ENCODE measurements at places on chromosomes 12 and 14.

- no peak for DNase-seq
Measured at GRCh38 chr14:88983755-88984154, 159.3 kb downstream of the TTC8 start.

GRCh38 chr14:73463411-73463810 is 5.1 kb upstream of the NUMB start:
- DNase-seq, result peak; percentile 81

- DNase-seq, result no peak
Measured at GRCh38 chr12:66003951-66004350, 126.6 kb downstream of the LLPH start.

GRCh38 chr12:95198914-95199313 is 18.4 kb downstream of the FGD6 start:
- no peak for DNase-seq

GRCh38 chr12:46087916-46088439 is 97.6 kb upstream of the SCAF11 start:
- no peak for DNase-seq

GRCh38 chr12:49195736-49196135 is 6.9 kb upstream of the TUBA1A start:
- DNase-seq, result peak; percentile 53

DNA sequence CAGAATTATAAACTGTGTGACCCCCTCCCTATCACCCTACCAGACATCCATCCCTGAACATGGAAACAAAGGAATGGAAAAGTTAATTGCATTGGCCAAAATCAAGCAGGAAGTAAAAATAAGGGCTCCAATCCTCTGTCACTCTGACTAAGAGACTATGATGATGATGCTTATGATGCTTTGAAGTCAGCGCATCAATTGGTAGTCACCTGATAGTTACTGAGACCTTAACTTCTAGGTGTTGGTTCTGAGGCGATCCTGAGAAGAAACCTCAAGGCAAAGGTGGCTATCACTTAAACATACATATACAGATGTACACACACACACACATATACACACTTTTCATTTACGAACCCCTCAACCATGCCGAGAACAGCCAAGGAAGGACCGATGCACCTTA is 6.6 kb downstream of the ITPR2 start:
- DNase-seq, result no peak

DNA sequence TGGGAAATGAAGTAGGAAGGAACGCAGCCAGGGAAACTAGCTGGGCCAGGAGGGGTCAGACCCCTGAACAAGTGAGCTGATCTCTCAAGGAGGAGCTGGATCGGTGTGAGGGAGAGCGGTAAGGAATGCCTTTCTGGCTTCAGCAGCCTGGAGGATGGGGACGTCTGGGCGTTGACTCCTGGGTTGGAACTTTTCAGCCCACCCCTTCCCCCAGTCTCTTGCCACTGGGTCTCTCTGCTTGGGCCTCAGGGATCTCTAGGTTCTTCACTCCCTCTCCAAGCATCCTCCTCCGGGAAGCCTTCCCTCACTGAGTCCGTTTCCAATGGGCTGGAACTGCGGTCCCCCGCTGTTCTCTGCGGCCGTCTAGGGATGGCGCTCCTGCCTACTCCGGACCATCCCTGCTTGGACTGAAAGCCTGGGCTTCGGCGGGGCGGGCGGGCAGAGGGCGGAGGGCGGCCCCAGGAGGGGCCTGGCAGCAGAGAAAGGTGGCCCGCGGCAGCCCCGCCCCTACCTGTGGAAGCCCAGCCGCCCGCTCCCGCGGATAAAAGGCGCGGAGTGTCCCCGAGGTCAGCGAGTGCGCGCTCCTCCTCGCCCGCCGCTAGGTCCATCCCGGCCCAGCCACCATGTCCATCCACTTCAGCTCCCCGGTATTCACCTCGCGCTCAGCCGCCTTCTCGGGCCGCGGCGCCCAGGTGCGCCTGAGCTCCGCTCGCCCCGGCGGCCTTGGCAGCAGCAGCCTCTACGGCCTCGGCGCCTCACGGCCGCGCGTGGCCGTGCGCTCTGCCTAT is at the start of gene KRT7:
TSS of gene KRT7 (plus strand) at position 570 of the 788 bp plus-strand sequence. CDS start at position 624, 54 bp downstream.
- DNase-seq, result no peak

DNA sequence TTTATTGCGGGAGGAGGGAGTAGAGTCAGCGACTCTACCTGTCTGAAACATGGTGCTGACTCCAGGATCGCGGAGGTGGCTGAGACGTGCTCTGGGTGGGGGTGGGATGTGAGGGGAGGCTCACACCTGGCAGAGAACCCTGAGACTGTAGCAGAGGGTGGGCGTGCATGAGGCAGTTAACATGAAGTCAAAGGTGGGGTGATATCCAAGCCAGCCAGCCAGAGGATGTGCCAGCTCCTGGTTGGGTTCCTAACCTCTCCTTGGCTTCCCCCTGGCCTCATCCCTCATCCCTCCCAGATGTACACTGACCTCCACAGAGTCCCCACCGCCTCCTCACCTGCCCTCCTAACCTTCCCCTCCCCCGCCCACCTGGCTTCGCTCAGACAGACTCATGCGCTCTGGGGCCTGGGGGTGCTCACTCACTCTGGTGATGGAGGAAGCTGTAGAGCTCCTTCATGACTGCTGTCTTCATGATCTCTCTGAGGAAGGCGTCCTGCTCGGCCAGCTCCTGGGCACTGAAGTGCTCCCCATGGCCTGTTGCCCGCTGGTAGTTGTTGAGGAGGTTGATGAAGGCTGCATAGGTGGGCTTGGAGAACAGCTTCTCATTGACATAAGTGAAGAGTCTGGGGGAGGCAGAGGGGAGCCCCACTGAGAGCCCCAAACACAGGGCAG is 9.3 kb downstream of the ENDOU start:
- no peak for DNase-seq

- DNase-seq, result no peak
Measured at GRCh38 chr14:99387880-99388279, 92.8 kb downstream of the SETD3 start.

GRCh38 chr12:70744178-70744577 is 106.9 kb upstream of the PTPRB start:
- DNase-seq, result no peak

DNA sequence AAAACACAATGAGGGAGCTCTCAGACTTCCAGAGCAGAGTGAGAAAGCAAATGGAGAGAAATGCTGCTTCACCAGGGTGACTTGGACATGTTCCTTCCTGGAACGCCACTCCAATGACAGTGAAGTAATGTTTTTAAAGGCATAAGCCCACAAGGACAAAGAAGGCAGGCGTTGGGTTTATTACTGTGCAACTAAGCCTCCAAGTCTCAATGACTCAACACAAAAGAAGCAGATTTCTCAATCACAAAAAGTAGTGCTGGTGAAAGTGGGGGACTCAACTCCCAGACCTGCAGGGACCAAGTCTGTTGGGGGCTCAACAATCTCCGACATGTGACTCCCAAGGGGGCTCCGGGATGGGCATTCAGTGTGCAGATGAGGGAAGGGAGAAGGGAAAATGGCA is 505.2 kb downstream of the BCL11B start:
- no peak for DNase-seq

DNA sequence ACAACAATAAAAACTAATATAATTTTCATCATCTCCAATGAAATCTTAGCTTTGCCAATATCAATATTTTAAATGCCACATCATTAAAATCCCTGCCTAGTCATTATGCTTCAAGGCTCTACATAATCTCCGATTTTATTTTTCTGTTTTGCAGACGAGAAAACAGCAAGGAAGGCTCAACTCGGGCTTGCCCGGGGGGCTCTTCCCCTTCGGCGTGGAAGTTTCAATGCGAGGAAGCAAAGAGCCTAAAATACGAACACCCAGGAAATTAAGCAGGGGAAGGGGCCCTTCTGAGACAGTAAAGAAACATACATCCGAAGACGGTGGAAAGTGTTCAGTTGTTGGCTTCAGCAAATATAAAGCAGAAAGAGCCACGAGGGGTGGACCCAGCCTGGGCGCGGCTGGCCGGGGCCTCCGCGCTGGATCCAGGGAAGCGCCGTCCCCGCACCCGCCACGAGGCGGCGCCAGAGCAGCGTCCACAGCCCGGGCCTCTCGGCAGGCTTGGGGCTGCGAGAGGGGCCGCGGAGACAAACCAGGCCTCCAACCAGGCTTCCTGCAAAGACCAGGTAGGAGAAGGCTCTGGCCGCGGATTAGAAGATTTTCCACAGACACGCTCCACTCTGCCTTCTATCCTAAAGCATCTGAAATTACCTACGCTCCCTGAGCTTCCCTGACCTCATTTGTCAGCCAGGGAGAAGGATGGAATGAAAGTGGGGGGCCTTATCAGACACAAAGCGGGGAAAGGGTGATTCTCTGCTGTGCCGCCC is 77.2 kb downstream of the SERPINA3 start:
- peak; percentile 28 for DNase-seq

DNA sequence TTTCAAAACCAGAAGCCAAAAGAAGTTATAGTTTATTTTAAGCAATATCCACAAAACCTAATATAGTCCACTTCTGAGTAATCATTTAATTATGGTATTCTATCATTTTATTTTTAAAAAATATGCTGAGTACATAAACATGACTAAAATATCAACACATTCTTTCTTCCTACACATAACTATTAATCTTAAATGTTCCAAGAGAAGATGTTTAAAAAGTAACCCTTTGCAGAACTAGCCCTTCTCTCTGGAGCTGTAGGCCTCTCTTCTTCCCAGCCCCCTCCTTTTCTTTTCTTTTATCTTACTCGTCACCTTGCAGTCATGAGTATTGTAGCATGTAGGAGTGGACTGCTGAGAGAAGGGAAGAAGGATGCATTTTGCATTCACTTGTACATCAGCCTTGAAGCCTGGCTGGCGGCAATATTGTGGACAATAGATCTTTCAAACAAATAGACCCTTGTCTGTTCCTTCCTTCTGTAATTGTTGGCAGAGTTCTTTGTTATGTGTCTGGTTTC is 941.9 kb downstream of the NRXN3 start:
- DNase-seq, result peak; percentile 50

- no peak for DNase-seq
Measured at GRCh38 chr14:68880581-68881105, 87.8 kb upstream of the ZFP36L1 start.

DNA sequence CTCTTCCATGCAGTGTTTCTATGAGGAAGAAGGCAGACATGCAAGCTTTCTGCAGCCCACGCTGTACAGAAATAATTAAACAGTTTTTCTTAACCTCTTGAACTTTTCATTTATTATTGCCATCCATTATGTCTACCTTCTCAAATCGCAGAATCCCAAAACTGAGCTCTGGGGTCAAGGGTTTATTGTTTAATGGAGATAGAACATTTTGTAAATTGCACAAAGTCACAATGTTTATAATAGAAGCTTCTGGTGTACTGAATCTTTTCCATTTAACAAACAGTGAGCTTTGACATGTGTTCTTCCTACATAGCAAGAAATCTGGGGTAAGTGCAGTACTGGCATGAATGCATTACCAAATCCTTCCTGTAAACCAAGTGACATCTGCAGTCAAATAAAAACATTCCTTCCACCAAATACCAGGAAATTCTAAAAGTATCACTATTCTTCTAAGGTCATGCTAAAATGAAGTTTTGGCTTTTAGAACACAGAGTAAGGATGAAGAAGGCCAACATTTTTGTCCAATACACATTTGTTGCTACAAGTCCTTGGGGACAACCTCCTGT is 385.3 kb upstream of the DDHD1 start:
- no peak for DNase-seq

- no peak for DNase-seq
Measured at GRCh38 chr14:85218982-85219381, 311.0 kb upstream of the FLRT2 start.

- no peak for DNase-seq
Measured at GRCh38 chr12:82638324-82638723, 48.4 kb upstream of the TMTC2 start.

- no peak for DNase-seq
Measured at GRCh38 chr12:27253347-27253746, 9.3 kb downstream of the STK38L start.

GRCh38 chr14:56217380-56218045 is 99.3 kb downstream of the PELI2 start:
- DNase-seq, result peak; percentile 71

- DNase-seq, result peak; percentile 61
Measured at GRCh38 chr12:92144631-92145480, 790 bp downstream of the BTG1 start.

DNA sequence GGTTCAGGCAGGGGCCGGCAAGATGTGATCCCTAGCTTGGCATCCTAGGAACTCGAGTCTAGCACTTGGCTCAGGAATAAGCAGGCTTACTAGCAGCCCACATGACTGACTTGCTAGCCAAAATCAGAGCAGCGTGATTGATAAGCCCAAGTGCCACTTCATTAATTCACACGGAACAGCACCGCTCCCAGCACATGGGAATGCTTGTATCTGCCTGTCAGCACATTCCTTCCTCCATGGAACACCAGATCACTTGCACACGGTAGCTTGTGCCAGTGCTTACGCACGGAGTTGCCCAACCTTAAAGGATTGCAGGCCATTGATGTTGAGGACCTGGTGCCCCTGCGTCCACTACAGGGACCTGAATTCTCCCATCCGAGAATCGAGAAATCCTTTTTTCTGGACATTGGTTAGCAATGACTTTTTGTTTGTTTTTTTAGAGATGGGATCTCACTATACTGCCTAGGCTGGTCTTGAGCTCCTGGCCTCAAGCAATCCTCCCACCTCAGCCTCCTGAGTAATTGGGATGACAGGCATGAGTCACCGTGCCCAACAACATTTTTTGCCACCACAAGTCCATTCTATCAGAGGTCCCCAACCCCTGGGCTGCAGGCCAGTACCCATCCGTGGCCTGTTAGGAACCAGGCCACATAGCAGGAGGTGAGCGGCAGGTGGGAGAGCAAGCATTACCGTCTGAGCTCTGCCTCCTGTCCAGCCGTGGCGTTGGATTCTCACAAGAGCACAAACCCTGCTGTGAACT is 30.6 kb upstream of the TSPAN9 start:
- DNase-seq, result no peak

GRCh38 chr12:74489543-74489942 is 48.1 kb upstream of the ATXN7L3B start:
- no peak for DNase-seq

DNA sequence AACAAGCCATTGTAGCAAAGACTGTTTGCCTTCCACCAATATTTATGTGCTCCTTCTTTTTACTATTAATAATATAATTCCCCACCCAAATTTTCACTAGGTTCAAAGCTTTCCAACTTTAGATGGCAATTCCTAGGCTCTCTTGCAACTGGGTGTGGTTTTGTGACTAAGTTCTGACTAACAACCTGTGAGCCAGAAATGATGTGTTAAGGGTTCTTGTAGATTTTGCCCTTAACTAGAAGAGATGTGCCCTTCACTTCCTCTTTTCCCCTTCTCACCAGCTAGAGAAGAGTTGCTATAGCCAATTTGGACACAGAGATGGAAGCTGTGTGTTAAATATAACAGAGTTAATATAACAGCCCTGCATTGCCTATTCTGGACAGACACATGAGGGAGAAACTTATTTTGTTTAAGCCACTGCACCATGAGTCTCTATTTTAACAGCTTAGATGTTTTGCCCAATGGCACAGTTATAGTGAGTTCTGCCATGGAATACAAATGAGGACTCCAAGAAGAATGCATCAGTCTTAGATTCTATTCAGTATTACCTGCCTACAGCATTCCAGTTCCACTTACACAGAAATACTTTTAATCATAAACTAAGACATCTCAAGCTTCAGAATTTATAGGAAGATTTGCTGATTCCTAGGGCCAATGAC is 216.2 kb downstream of the DUSP6 start:
- DNase-seq, result no peak

Measured in pons (tissue), 1 donor.